ENCODE measurements at places on chromosomes 5 and 9.

- DNase-seq, result no peak
Observed at GRCh38 chr5:120765189-120765588, 301.1 kb downstream of the PRR16 start.

DNA sequence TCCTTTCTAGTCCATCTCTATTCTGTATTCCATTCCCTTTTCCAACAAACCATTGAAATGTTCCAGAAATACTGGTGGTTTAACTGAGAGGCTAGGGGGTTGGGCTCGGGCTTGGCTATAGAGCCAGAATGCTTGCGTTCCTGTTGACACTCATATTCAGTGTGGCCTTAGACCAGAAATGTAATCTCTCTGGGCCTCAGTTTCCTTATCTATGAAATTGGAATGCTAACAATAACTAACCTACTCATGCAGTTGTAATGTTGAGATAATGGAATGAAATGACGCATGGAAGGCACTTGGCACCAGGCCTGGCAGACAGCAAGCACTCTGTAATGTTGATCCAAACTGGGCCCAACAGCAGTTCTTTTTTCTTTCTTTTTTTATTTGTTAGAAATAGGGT, 26.8 kb downstream of the JADE2 start:
- DNase-seq, result no peak

GRCh38 chr5:110441035-110441434, 285.4 kb downstream of the TMEM232 start:
- peak; percentile 57 for DNase-seq

- peak; percentile 70 for DNase-seq
Observed at GRCh38 chr5:61309115-61309514, 22.9 kb upstream of the ZSWIM6 start.

GRCh38 chr9:104767507-104767906, 3.6 kb downstream of the NIPSNAP3B start:
- DNase-seq, result no peak

- peak; percentile 84 for DNase-seq
Observed at GRCh38 chr9:36802201-36802920, 229.7 kb downstream of the MELK start.

DNA sequence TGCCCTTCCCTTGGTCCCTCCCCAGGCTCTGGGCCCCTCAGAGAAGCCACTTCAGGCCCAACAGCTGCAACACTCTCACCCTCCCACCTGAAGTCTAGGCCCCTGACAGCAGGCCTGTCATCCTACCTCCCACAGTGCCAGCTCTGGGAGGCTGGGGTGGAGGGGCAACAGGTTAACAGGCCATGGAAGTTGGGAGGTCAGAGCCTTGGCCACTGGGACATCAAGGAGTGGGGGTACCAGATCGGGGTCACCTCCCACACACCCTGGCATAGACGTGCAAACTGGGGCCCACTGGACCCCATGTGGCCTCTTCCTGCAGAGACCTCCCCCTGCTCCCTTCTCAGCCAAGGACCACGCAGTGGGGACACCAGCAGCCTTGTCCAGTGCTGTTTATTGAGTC, 2.8 kb downstream of the SSNA1 start:
- no peak for DNase-seq

Measured in islet precursor cell (in vitro differentiated cells).